Activated naive CD4-positive, alpha-beta T cell treated with anti-CD3 and anti-CD28 coated beads, Interleukin-2, amount 50 U/mL, for 16 hours (primary cell): ENCODE measurements at places on chromosomes 2 and 18.

DNA sequence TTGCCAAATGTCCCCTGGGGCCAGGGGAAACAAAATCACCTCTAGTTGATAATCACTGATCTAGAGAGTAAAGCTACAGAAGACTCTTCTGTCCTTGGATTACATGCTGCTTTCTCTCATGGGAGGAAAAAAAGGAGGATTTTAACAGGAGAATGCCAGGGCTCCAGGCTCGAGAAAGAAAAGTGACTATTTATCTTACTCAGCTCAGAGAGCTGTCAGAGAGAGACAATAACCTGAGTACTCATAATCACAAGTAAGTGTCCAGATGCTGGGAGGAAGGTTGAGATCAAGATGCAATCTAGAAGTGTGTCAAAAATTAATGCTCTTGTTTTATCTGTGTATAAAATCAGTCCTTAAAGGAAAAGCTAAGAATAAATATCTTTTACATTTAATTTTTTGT is 133.3 kb downstream of the PTRHD1 start:
- DNase-seq = no peak

GRCh38 chr2:81545626-81546025 is 1241.1 kb upstream of the LRRTM1 start:
- no peak for DNase-seq

DNA sequence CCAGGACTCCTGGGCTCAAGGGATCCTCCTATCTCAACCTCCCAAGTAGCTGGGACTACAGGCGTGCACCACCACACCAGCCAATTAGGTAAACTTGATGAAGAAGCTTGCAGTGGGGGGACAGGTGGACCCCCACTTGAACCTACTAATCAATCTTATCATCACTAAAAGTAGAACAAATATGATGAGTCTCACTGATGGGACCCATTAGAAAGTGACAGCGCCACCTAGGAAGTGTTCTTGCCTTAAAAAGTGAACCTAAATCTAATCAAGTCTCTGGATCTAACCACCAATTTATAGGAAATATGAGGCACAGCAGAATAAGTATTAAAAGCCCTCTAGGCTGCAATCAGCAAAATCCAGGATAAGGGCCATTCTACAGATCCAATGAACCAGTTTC is 79.2 kb downstream of the BIN1 start:
- DNase-seq = no peak

DNA sequence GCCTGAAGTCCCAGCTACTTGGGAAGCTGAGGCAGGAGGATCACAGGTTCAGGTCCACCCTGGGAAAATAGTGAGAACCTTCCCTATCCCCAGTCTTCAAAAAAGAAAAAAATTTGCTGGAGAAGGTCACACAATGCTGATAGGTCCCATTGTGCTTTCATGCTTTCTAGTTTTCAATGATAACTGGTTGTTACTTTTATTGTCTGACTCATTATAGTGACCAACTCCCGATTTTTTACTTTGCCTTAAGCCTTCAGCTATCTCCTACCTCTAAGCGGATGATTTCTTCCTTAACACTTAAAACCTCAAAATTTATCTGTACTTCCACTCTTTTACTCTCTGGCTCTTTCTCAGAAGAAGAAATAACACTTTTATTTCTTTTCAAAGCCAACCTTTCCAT is 17.3 kb downstream of the MSH2 start:
- DNase-seq = no peak

GRCh38 chr2:101773137-101773536 is 75.6 kb downstream of the MAP4K4 start:
- DNase-seq = no peak

GRCh38 chr2:44277541-44277940 is 2.3 kb downstream of the SLC3A1 start:
- DNase-seq = no peak

GRCh38 chr2:167353605-167354280 is 465.5 kb downstream of the XIRP2 start:
- DNase-seq = no peak

- DNase-seq = no peak
These were observed 63.5 kb downstream of the ZNF521 start for GRCh38 chr18:25288340-25288938.

DNA sequence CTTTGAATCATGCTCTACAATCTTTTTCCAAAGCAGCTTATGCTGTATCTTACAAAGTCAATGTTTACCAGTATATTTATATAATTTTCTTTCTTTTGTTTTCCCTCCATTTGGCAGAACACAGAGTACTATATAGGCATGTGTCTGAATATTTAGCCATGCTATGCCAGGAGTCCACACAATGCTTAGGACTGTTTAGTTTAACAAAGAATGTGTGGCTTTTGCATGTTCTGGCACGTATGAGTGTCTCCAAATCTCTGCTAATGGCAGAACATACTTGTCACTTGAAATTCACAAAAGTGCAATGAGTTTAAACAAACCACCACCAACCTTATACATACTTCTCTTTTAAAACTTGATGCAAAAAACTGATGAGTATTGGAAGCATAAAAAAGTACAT is 268.0 kb downstream of the NR4A2 start:
- no peak for DNase-seq

GRCh38 chr2:207235621-207236020 is 69.9 kb upstream of the KLF7 start:
- DNase-seq = no peak

DNA sequence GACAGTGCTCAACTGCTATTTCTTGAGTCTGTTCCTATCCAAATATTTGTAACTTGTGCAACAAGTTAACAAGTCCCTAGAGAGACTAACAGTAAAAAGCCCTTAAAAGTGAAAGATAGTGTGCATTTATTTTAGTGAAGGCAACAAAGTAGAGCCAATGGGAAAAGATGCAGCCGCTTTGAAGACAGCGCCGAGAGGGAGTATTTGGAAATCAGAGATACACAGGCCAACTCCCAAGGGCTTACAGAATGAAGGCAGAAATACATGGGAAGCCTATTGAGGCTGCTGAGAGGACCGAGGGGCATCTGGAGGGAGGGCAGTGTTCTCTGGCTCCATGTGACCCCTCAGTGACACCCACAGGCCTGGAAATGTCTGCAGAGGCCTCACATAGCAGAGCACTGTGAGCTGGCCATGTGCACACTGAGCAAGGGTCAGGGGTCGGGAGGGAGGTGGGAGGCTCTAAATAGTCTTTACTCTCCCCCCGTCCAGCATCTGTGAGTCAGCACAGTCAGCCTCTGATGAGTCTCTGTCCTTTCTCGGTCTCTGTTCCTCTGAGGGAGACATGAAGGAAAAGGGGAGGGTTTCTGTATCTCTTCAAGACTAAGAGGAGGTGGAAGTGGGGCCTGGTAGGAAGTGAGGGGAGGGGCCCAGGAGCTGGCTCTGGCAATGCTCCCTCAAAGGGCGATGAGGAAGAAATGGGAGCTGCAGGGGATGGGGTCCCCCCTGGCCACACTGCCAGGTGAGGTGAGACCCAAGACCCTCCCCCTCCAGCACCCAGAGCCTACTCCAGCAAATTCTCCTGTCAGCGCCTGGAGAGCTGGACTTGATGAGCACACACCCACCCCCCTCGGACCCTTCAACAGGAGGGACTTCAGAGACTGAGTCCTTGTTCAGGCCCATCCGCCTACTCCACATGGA is 133.6 kb downstream of the SP3 start:
- DNase-seq = no peak

- no peak for DNase-seq
These were observed 357.4 kb upstream of the ACVR2A start for GRCh38 chr2:147487286-147487977.

DNA sequence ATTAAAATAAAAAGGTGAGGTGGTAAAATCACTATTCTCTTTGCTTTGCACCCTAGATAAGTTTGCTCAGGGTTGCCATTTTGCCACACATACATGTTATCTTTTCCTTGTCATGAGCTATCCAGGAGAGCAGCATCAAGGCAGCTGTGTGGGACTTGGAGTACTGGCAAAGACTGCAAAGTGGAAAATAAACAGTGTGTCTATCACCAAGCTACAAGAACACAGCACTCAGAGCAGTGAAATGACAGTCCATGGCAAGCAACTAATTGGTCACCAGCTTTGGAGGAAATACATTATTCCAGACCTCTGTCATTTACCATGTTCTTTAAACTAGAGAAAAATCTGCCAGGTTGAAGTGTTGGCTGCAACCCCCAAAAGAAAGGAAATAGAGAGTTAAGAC is 687.8 kb upstream of the FANCL start:
- DNase-seq = no peak
